Stimulated activated effector memory CD8-positive, alpha-beta T cell treated with anti-CD3 and anti-CD28 coated beads, Interleukin-12 subunit alpha, Interleukin-12 subunit beta, amount 100 ng/mL, for 72 hours (primary cell): ENCODE measurements at places on chromosomes 16 and 17.

DNA sequence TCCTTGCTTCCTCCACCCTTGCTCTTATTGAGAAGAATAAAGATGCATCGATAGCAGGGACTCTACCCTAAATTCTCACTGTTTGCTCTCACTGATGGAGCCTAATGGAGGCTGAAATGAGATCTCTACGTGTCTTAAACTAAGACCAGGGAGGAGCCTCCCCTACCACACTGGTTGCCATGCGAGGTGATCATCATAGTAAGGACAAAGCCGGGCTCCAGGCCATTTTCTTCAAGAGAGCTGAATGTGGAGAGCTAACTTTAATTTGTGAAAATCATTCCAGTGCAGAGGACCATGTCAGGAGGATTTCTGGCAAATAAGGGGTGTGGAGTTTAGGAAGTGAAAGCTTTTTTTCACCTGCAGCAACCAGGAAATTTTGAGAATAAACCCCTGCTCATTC is 5.6 kb downstream of the CDH11 start:
- DNase-seq, result no peak

DNA sequence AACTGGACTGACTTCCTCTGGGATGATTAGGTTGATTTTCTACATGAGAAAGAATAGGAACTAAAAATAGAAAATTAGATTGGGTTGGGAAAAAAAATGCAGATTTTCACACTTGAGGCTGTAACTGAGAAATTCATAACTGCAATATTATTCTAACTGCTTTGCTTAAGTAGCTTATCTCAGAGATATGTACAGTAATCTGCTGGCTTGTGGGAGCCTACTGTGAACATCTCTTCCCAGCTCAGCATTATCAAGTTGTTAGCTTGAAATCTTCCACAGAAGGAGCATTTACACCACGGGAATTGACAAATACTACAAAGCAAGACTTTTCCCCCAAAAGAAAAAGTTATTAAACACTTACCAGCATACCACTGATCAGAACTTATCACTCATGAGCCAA is 58.9 kb downstream of the CNTNAP4 start:
- no peak for DNase-seq

GRCh38 chr17:50559674-50560184 is 786 bp upstream of the CACNA1G start:
- DNase-seq, result no peak

DNA sequence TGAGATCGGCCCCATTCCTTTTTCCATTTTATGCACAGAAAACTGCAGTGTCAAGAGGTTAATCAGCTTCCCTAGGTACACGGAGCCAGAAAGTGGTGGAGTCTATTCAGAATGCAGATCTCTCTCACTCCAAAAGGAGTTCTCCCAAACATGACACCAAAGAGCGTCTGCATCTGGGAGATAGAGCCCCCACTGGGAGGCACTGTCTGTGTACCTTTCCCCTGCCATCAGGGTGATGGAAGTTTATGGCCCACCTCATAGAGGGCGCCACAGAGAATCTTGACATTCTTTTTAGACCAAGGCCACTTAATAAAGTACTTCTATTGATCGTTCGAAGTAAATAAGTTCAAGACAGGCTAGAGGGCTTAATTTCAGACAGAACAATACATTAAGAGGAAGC is 493.7 kb upstream of the ERCC4 start:
- DNase-seq, result no peak

DNA sequence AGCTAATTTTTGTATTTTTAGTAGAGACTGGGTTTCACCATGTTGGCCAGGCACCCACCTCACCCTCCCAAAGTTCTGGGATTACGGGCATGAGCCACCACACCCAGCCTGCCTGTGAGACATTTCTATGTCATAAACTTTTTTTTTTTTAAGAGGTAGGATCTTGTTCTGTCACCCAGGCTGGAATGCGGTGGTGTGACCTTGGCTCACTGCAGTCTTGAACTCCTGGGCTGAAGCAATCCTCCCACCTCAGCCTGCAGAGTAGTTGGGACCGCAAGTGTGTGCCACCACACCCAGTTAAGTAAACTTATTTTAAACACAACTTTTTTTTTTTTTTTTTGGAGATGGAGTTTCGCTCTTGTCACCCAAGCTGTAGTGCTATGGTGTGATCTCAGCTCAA is 47.2 kb downstream of the SCNN1G start:
- no peak for DNase-seq

DNA sequence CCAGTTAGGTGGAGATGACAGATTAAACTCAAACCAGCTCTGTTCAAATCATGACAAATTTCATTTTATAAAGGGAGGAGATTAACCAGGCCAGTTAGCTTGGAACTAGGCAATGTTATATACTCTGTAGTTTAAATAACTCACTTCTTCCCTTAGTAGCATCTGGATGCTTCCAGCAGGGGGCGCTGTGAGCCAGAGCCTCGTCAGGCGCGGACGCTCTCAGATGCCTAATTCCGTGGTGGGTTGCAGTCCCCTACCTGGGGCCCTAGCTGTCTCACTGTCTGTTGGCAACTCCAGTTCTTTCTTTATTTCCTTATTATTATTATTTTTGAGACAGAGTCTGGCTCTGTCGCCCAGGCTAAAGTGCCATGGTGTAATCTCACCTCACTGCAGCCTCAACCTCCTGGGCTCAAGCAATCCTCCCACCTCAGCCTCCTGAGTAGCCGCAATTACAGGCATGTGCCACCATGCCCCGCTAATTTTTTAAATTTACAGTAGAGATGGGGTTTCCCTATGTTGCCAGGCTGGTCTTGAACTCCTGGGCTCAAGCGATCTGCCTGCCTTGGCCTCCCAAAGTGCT is 17.3 kb upstream of the WFDC1 start:
- peak; percentile 61 for DNase-seq

- no peak for DNase-seq
These were observed 395.7 kb upstream of the ASIC2 start for GRCh38 chr17:33688771-33689170.

GRCh38 chr17:77842528-77843147 is 115.9 kb upstream of the TNRC6C start:
- no peak for DNase-seq

DNA sequence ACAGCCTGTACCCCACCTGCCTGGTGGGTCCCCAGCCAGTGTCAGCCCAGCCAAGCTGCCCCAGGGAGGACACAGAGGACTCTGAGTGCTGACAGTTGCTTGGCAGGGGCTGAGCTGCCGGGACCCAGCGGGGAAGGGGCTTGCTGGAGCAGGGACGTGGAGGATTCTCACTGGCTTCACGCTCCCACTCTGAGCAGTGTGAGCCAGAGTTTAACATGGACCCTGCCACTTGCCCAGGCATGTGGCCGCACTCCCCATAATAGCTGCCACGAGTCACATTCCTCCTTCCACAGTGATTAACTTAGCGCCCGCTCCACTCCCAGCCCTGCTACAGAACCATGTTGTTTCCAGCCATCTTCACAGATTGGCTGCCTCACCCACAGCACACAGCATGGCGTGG is 31.2 kb downstream of the SREBF1 start:
- DNase-seq, result no peak

DNA sequence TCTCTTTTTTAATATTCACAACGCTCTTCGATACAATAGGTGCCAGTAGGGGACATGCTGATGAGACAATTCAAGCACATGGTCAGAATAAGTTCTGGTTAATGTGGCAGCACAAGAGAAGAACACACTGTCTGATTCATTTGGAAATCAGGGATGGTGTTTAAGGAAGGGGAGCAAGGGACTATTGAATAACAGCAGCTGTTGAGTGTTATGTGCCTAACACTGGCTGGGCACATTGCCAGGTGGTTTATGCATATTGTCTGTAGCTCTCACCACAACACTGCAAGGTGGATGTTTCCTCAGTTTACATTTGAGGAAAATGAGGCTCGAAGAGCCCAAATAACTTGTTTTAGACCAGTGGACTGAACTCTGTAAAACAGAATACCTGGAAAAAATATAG is 44.2 kb downstream of the LYRM9 start:
- no peak for DNase-seq

DNA sequence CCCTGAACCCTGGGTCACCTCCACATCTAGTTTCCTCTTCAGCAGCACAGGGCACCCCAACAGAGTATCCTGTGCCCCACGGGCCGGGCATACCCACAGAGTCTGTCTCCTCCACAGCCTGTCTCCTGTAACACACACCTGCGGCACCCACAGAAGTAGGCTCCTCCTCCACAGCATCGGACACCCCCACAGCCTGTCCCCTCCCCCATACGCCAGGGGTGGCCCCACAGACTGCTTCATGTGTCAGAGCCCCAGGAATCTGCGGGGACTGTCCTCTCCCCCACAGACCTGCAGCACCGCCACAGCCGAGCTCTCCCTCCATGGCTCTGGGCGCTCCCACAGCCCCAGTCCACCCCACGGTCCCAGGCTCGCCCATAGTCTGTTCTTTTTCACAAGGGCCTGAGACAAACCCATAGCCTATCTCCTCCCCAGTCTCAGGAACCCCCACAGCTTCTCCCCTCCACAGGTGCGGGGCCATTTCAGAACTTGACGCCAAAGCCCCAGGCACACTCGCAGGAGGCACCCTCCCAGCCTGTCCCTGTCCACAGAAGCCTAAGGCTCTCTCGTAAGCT is 1.4 kb downstream of the KIAA0753 start:
- DNase-seq, result no peak

DNA sequence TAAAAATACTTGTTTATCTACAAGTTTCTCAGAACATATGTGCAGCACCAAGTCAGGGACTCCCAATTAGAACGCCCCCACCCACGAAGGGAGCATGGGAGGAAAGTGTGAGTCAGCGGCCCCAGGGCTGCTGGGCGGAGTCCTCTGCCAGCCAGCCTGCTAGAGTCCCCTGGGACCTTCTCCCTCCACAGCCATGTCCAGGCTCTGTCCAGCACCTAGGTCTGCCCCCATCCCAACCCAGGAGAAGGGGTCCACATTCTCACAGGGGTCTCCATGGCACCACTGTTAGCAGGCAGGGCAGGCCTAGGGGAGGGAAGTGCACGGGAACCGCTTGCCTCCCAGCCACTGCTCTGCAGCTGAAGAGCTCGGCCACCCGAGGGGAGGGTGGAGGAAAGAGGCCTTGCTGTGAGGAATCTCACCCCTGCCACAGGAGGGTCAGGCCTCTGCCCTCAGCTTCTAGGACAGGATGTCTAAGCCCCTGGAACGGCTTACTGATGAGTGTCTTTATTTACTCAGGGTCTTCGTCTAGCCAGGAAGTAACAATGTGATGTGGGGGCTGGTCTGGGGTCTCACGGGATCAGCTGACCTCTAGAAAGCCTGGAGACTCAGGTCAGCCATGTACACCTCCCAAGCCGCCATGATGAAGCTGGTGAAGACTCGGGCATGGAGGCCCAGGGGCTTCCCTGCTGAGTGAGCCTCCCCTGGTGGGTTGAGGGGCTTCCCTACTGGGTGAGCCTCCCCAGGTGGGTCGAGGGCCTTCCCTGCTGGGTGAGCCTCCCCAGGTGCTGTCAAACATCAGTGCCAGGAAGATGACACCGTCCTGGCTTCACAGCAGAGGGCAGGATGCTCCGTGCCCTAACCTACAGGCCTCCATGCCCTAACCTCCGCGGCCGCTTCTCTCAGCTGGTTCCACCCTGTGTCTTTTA is 190.3 kb downstream of the RBFOX3 start:
- no peak for DNase-seq
